ENCODE measurements at places on chromosomes 4 and X.

DNA sequence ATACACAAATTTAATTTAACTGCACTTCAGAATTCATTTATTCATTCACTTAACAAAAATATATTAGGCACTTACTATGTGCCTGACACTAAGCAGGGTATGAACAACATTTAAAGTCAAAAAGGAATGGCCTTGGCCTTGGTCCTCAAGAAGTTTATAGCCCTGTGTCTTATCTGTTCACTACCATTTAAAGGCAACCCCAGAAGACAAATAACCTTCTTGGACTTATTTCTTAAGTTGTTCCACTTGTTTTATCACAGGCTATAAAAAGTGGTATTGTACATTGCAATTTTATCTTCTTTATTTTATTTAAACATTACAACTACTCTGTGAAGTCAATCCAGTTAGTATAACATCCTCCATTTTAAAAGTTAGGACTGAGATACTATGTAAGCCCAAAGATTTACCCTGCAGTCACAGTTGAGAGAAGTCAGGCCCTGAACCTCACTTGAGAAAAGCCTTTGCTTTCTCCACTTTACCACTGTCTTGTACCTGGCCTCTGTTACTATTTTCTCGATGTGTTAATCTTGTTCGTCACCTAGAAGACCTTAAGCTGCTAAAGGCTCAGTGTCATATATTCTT lies 305.6 kb upstream of the DIPK2B start:
- H3K27me3 ChIP-seq = no peaks in the 10 kb centered on the region
- no peaks in the 10 kb centered on the region for H3K36me3 ChIP-seq
- H3K4me3 ChIP-seq = no peak overlapping the region
- no peak overlapping the region for H3K27ac ChIP-seq
- H3K4me1 ChIP-seq = peaks cover 5% of the 10 kb centered on the region

DNA sequence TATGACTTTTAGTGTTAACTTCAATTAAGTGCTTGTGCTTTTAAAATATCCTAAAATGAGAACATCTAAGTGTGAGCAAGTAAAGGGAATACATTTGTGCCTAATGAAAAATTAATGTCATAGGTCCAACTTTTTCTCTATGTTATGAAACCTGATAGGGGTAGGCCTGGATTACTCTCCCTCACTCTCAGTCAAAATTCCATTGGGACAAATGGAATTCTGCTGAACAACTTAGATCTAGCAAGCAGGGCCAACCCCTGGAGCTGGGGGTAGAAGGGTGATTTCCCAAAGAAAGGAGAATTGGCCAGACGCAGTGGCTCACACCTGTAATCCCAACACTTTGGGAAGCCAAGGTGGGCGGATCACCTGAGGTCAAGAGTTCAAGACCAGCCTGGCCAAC lies 67.4 kb downstream of the EDNRA start:
- peaks cover 2% of the 10 kb centered on the region for H3K4me1 ChIP-seq
- no peak overlapping the region for H3K27ac ChIP-seq
- DNase-seq = no peak
- H3K27me3 ChIP-seq = peaks cover 4% of the 10 kb centered on the region
- H3K4me3 ChIP-seq = no peak overlapping the region

DNA sequence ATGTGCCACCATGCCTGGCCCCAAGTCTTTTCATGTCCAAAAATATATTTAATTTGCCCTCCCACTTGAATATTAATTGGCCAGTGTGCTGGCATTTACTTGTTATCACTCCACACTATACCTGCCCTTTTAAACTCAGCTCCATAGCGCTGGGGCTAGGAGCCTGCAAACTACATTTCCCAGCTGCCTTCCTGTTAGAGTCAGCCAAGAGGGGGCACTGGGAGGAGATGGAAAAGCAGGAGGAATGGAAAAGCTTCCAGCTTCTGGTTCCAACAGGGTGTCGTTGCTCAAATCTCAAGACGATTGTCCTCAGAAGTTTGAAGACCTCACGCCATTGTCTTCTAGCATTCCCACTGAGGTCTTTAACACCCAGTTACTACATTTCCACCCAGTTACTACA lies 315.5 kb downstream of the BCOR start:
- no peak overlapping the region for H3K4me3 ChIP-seq
- no peak overlapping the region for H3K27ac ChIP-seq

- no peaks in the 10 kb centered on the region for H3K36me3 ChIP-seq
- H3K4me3 ChIP-seq = no peak overlapping the region
- no peaks in the 10 kb centered on the region for H3K27me3 ChIP-seq
- H3K4me1 ChIP-seq = no peaks in the 10 kb centered on the region
- H3K27ac ChIP-seq = no peak overlapping the region
- DNase-seq = no peak
Observed at GRCh38 chr4:131304686-131305085, 1844.4 kb upstream of the PCDH10 start.

- DNase-seq = no peak
- H3K4me3 ChIP-seq = no peak overlapping the region
- H3K27ac ChIP-seq = no peak overlapping the region
Observed at GRCh38 chrX:45266456-45266855, 65.8 kb upstream of the DIPK2B start.

DNA sequence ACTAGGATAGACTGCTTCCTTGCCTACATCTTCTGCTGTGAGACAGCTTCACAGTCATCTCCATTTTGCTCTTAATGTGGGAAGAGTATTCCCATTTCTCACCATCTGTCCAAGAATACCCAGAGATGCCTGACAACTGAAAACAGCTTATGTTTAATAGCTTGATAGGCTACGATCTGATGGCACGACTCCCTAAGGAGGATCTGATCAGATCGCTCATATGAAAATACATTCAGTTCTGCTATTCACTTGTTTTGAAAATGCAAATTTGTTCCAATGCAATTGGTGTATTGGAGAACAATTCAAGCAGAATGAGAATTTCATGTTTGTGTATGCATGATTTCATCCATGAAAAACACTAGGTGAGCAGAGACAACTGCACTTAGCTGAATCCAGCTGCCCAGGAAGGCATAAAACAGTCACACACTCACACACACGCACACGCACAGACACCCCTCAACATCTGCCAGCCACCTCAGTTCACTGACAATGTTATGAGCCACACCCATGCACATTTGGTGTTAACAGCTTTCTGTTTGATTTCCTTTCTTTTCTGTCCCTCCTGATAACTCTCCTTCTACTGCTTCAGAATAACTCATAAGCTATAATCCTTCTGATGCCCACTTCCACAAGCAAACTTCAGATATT lies 29.6 kb downstream of the TRIML1 start:
- no peaks in the 10 kb centered on the region for H3K27me3 ChIP-seq
- no peak for DNase-seq
- H3K4me3 ChIP-seq = no peak overlapping the region
- no peaks in the 10 kb centered on the region for H3K36me3 ChIP-seq
- no peak overlapping the region for H3K27ac ChIP-seq

DNA sequence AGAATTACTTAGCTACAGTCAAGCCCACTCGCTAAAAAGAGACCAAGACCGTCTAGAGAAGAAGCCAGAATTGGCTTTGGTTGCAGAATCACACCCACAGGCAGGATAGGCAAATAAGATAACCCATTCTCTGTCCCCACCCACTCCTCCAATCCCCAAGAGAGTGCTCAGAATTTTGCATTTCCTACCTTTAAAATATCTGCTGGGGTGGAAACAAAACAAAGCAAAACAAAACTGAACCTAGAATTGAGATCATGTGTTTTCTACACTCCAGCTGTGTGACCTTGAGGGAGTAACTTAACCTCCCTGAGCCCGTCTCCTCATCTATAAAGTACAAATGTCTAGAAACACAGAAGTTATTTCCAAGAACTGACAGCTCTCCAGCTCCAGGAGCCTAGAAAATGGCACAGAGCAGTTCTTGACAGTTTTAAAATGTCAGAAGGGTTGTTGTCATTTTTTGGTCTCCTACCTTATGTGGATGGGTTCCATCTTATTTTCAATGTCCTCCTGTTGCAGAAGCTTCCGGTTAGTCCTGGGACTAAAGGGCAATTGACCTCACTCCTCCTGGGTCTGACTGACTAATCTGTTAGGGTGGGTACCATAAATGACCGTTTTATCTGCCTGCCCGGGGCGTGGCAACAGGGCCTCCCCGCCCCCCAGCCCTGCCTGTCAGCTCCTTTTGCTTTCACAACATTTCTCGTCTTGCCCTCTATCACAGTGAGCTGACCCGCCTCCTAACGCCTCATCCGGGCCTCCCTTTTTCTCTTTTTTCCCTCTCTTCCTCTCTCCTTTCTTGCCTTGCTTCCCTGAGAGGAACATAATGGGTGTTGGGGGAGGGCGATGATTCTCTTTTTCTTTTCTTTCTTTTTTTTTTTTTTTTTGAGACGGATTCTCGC lies 114.0 kb downstream of the RBM47 start:
- DNase-seq = no peak
- no peaks in the 10 kb centered on the region for H3K27me3 ChIP-seq
- H3K4me3 ChIP-seq = no peak overlapping the region
- H3K4me1 ChIP-seq = peaks cover 14% of the 10 kb centered on the region

DNA sequence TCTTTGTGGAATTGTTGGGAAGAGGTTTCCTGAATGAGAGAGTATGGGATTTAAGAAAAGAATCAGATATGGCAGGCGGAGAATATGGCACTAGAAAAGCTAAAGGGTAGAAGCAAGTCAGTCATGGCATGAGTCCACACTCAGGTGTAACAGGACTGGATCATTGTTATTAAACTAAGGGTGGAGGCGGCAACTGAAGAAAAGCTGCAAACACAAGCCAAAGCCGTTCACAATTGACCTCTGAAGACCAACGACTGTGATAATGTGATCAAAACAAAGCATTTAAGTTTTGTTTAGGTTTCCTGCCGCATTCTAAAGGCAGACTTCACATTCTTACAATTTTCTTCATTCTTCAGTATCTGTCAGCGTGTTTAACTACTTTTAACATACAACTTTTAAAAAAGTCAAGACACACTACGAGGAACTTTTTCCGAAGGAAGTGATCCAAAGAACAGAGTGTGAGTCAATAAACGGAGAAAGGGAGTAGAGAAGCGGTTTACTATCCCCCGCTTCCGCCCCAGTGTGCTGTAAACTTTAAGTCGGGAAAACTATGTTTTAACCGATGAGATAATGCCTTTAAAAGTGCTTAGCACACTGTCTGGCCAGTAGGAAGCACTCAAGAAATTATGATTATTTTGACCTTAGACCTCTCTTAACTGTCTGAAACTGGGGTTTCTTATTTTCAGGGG lies 909 bp upstream of the SLAIN2 start:
- peak; percentile 43 for DNase-seq
- peak overlapping the region; percentile 96 for H3K4me3 ChIP-seq
- peaks cover 12% of the 10 kb centered on the region for H3K36me3 ChIP-seq
- H3K27me3 ChIP-seq = no peaks in the 10 kb centered on the region

GRCh38 chr4:6471307-6472007 lies 957 bp downstream of the PPP2R2C start:
- DNase-seq = no peak
- H3K27me3 ChIP-seq = peaks cover 52% of the 10 kb centered on the region
- H3K36me3 ChIP-seq = no peaks in the 10 kb centered on the region
- no peak overlapping the region for H3K4me3 ChIP-seq
- H3K27ac ChIP-seq = no peak overlapping the region
- peaks cover 7% of the 10 kb centered on the region for H3K4me1 ChIP-seq

DNA sequence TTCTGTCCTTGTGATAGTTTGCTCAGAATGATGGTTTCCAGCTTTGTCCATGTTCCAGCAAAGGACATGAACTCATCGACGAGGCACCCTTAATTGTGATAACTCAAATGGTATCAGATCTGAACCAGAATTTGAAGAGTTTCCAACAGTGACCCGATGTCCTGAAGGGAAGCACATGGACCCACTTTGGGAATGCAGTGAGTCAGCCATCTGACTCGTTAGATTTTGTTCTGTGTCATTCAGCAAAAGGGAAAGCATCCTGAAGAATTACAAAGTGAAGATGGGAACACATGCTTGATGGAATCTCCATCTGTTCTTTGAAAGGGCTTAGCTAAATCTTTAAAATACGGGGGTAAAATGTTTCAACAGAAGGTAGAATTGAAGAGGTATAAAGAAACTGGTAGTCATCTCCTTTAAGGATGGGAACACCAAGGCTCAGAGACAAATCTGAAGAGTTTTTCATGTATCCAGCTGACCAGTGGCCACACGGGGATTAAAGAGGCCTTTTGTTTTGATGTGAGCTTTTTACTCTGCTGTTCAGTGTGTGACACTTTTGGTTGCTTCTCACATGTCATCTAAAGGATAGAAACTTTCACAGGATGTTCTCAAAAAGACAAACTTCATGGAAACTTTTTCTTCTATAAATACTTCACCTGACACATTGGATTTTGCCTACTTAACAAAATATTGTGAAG lies 393.8 kb downstream of the INPP4B start:
- H3K27me3 ChIP-seq = no peaks in the 10 kb centered on the region
- H3K4me1 ChIP-seq = no peaks in the 10 kb centered on the region
- no peak overlapping the region for H3K4me3 ChIP-seq
- no peak for DNase-seq
- H3K36me3 ChIP-seq = no peaks in the 10 kb centered on the region
- H3K27ac ChIP-seq = no peak overlapping the region

DNA sequence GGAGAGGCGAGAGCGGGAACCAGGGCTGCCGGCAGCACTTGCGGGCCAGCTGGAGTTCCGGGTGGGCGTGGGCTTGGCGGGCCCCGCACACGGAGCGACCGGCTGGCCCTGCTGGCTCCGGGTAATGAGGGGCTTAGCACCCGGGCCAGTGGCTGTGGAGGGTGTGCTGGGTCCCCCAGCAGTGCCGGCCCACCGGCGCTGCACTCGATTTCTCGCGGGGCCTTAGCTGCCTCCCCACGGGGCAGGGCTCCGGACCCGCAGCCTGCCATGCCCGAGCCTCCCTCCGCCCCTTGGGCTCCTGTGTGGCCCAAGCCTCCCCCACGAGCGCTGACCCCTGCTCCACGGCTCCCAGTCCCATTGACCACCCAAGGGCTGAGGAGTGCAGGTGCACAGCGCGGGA lies 25.2 kb upstream of the KIT start:
- DNase-seq = no peak
- no peak overlapping the region for H3K27ac ChIP-seq
- no peaks in the 10 kb centered on the region for H3K36me3 ChIP-seq
- peaks cover 10% of the 10 kb centered on the region for H3K27me3 ChIP-seq
- H3K4me1 ChIP-seq = peaks cover 5% of the 10 kb centered on the region

DNA sequence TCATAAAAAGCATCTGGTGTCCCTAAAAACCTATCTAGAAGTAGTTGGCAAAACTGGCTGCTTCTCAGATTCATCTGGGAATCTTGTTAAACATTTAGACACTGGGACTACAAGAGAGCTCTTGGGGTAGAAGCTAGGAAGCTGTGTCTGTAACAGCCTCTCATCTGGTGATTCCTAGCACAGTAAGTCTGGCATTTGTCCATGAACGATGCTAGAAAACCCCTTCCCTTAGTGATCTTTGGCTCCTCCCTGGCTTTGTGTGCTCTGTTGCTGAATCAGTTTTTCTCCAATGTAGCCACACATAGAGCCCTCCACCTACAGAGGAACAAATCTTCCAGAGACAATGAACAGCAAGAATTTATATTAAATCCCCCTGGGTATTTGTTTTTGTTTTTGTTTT lies 951.7 kb upstream of the LCORL start:
- no peaks in the 10 kb centered on the region for H3K36me3 ChIP-seq
- DNase-seq = no peak
- no peak overlapping the region for H3K4me3 ChIP-seq
- no peak overlapping the region for H3K27ac ChIP-seq

Data from activated CD8-positive, alpha-beta T cell treated with anti-CD3 and anti-CD28 coated beads, Interleukin-2, amount 10 ng/mL, durations not matched to agents 7 days and 5 days (primary cell).